Ureter (tissue), 1 donor: ENCODE measurements at places on chromosomes 2 and 18. TPM values are rescaled to one million over a fixed set of nuclear protein-coding genes. Genes with fewer than 3 reads are reported as not detected.

DNA sequence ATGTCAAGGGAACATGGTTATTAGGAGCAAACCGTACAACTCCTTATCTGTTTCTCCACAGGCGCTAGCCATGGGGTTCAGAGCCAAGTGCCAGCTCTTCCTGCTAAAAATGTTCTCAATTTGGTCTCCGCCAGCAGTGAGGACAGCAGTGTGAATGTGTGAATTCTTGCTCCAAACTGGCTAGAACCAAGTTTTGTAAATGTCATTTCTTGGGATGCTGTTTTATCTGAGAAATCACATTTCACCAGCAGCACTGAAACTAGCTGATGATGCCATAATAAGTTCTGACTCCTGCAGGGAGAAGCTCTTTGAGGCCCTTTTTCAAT, 140.6 kb upstream of the LGALSL start:
- no peak for DNase-seq

DNA sequence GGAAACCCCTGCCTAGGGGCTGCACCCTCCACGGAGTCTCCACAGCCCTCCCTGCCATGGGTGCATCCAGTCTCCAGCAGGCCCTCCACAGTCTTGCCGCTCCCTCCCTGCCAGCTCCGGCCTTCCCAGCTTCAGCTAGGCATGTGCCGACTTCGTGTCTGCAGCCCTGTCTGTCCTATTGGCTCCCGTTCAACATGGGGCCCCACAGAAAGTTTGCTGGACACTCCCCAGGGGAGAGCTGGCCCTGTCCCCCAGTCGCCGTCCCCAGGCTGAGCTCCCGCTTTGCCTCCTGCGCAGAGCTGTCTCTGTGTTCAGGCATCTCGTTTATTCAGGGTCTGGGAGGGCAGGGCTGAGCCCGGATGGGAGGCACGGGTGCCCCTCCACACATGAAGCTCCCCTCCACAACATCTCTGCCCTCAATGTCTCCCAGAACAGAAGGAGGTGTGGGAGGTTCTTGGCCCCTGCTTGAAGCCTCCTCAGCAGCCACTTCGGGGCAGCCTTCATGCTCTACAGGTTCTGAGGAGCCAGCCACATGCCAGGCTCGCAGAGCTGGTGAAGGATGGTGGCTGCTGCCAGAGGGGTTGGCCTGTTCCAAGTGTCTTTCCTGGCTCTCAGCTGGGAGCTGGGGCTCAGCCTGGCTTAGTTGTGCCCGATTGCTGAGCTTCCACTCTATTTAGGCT, 120.1 kb upstream of the PXDN start:
- DNase-seq: no peak

DNA sequence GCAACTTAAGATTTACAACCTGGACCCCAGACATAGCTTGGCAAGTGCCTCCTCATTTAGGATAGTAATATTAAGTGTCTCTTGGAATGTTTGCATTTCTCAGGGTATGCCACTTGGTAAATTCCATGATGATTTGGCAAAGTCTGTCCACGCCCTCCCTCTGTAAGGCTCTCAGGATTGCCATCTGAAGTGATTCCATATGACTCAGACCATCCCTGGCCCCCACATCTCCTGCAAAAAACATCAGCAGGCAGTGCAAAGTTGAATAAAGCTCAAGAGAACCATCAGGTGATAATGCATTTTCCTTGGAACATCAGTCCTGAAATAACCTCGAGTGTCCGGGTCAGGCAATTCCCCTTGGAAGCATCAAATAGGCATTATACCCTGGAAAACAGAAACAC, 27.1 kb upstream of the PIEZO2 start:
- no peak for DNase-seq

- no peak for DNase-seq
These were observed 135.2 kb upstream of the NFATC1 start for GRCh38 chr18:79260510-79260909.

DNA sequence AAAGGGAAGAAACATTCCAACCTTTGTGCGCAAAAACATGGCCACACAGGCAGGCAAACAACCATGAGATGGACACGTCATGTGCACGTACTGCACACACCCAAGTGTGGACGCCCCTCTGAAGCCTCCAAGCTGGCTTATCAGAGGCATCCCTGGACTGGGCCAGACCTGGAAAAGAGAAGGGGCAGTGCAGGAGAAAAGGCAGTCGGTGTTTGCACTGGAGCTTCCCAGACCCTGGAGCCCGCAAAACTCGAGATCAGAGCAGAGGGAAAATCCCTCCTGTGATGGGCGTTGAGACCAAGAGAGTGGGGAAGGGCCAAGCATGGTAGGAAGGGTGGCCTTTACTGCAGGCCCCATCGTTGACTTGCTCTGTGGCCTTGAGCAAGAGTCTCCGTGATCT, 269.5 kb downstream of the CYRIA start:
- DNase-seq: no peak

- no peak for DNase-seq
These were observed 85.3 kb upstream of the HK2 start for GRCh38 chr2:74748665-74749064.

DNA sequence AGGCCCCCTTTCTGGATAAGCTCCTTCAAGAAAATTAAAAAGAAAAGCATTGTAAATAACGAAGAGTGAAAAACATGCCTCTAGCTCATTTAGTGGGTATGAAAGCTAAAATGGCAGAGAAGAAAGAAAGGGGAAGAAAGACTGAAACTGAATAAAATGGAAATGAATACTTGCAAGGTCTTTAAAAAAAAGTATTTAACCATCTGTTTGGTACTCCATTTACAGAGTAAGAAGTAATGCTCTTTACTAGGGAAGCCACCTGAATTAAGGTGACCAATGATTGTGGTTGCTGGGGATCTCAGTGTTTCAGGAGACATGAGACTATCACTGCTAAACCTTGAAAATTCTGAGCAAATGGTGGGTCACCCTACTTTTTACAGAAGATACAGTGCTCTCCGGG, 17.7 kb upstream of the ARL5A start:
- no peak for DNase-seq

DNA sequence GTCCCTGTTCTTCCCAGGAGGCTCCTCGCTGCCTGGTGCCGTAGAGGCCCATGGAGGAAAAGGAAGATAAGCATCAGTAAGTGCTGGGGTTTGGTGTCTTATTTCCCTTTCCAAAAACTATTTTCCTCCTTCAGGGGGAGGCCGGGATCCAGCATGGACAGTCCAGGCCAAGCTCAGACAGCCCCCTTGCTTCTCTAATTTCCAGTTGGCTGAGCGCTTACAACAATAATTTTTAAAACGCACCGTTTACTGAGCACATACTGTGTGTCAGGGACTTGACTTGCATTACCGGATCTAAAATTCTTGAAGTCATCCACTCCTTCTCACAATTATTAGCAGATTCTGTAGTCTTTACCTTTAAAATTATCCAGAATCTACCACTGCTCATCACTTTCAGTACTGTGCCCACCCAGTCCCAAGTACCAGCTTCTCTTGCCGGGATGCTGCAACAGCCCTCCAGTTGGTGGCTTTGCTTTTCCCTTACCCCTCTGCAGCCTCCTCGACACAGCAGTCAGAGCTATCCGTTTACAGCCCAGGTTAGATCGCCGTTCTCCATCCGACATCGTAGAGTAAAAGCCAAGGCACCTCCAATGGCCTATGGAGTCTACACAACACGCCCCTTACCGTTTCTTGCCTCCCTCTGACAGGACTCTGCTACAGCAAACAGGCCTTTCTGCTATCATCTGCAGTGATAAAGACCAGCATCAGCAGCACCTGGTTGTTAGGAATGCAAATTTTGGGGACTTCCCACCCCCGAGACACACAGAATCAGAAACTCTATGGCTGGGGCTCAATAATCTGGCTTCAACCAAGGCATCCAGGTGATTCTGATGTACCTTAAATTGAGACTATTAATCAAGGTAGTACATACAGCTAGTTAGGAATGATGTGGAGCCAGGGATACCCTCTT, 75.2 kb upstream of the TSPYL6 start:
- DNase-seq: no peak

DNA sequence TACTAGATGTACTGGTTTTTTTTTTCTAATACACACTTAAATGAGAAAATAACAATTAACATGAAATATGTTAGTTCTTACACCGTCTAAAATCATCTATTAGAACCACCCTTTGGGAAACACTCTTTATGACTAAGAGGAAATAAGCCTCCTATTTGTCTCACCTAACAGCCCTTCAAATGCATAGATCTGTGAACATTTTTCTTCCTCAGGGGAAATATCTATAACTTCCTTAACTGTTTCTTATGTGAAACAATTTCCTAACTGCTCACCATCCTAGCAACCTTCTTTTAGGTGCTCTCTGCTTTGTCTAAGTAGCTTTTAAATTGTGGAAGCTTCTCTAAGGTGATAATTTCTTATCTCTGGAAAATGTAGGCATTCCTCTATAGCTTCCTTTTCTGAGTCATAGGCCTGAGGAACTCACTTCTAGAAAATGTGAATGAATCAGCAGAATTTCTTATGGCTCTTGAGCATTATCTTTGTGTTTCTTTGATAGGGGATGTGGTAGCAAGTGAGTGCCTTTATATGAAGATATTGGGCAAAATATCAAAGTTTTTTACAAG, 56.1 kb downstream of the CNTNAP5 start:
- DNase-seq: no peak

DNA sequence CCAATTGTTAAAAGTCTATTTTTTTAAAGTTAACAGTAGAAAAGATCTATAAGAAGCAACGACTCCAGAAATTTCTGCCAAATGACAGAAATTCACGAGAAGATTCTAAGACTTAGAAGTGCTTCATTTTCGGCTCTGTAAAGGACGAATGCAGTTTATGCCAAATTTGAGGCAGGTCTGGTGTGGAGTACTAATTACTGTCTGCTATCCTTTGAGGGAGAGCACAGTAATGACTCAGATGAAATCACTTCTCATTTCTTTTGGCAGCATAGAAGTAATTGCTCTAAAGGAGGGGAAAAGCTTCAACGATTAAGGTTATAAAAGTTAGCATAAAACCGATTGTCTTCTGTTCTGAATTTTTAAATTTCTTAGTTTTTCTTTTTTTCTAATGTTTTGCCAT, 11.4 kb downstream of the G6PC2 start:
- DNase-seq: no peak

DNA sequence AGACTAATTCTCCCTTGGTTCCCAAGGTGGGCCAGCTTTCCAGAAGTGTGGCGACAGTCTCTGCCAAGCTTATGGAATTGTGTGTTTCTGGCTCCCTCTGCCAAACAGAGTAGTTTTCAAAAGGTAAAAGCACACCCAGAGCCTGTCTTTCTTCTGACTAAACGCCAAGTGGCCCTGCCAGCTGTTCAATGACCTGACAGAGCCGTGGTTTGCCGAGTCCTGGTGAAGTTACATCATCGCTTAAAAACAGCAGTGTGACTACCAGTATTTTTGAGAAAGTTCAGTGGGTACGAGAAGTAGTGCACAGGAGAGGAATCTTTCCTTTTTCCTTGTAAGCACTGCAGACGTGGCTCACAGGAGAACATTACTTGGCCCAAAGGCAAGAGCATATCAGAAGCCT, 1.9 kb downstream of the PER2 start:
- DNase-seq: peak; percentile 74

- peak; percentile 60 for DNase-seq
These were observed 69.5 kb upstream of the PSMD14 start for GRCh38 chr2:161238560-161239325.

- no peak for DNase-seq
These were observed 62.5 kb downstream of the RPRM start for GRCh38 chr2:153416071-153416470.

DNA sequence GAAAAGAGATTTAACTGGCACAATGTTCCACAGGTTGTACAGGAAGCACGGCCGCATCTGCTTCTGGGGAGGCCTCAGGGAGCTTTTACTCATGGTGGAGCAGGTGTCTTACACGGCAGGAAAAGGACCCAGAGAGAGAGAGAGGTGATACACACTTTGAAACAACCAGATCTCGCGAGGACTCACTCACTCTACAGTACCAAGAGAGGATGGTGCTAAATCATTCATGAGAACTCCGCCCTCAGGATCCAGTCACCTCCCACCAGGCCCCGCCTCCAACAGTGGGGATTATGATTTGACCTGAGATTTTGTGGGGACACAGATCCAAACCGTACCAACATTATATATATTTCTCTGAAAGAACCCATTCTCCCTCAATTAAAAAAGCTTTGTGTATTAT, 79.7 kb upstream of the DOCK10 start:
- DNase-seq: no peak

DNA sequence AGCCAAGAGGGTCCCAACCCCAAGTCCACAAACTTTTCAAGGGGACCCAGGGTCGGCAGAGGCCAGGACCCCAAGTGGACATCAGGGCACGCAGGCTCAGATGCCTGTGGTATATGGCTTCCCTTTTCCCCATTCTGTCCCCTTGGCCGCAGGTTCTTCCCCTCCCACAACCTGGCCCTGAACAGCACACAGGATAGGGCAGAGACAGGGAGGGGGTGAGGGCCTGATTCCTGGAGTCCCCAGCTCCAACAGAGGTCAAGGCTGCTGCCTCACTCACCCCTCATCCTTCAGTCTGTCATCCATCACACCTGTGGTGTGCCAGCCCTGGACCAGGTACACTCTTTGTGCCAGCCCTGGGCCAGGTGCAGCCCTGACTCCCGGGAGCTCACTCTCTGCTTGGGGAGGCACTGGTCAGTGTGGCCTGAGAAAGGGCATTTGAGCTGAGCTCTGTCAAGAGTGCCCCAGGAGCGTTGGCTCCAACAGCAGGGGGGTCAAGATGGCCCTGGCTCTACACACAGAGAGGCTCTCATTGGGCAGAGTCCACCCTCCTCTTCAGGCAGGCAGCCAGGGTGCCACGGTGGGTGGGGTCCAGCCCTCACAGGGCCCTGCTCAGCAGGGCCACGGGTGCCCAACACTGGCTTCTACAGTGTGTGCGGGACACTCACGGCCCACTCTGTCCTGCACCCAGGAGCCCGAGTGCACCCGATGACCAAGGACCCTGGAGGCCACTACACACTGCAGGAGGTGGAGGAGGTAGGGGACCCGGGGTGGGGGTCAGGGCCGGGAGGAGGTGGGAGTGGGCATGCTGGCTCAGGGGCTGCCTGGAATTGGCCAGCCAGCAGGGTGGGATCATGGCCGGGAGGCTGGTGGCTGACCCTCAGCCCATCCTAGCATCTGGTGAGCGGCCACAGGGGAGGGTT, 1.6 kb downstream of the AGXT start:
- DNase-seq: no peak

- DNase-seq: no peak
These were observed 208.4 kb upstream of the COL3A1 start for GRCh38 chr2:188765522-188766470.

GRCh38 chr2:206361407-206362045, 81.8 kb upstream of the ADAM23 start:
- no peak for DNase-seq

CNDP2 gene
- 344 TPM for total RNA-seq

CFAP65 gene
- total RNA-seq: not detected

G6PC2 gene
- total RNA-seq: not detected

CYB5A gene
- total RNA-seq: 397 TPM

QPCT gene
- 23.6 TPM for total RNA-seq

EHD3 gene
- total RNA-seq: 12.7 TPM

APCDD1 gene
- total RNA-seq: 98.4 TPM

LBH gene
- 32.3 TPM for total RNA-seq

DTNB gene
- total RNA-seq: 33.8 TPM

SLC9A4 gene
- 23.5 TPM for total RNA-seq

GCG gene
- not detected for total RNA-seq
